ENCODE measurements at places on chromosomes 6 and 20.

GRCh38 chr6:7954477-7955200, 44.1 kb upstream of the TXNDC5 start:
- DNase-seq, result no peak

GRCh38 chr6:35194390-35194789, 19.4 kb upstream of the SCUBE3 start:
- DNase-seq, result no peak

- DNase-seq, result no peak
Observed at GRCh38 chr6:82374516-82374915, 10.9 kb downstream of the TPBG start.

DNA sequence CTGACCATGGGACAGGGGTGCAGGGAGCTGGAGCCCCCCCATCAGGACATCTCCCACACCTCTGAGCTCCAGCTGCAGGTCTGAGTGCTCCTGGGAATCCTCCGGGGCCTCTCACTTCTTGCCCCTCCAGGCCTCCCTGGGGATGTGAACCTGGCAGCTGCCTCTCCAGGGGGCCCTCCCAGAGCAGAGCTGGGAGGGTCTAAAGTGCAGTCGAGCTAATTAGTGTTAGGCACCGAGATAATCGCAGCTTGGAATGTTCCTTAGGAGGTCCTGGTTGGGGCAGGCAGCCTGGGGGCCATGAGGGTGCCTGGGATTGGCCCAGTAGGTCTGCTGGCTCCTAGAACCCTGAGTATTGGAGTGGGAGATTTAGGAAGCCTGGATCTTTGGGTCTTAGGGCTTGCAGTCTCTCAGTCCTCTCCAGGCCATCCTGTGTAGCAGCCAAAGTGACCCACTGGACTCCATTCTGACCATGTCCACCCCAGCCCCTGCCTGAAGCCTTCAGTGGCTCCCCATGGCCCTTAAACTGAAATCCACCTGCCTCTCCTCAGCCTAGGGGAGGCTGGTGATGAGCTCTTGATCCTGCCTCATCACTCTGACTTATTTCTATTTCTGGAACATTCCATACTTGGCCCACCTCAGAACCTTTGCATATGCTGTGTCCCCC, 26.0 kb downstream of the CEBPB start:
- no peak for DNase-seq

GRCh38 chr20:61719691-61720347, 345.9 kb downstream of the TAF4 start:
- no peak for DNase-seq

- no peak for DNase-seq
Observed at GRCh38 chr20:10007747-10008146, 27.0 kb upstream of the ANKEF1 start.

GRCh38 chr6:72048080-72048479, 161.7 kb downstream of the RIMS1 start:
- no peak for DNase-seq

GRCh38 chr6:52221302-52221701, 23.0 kb downstream of the IL17F start:
- DNase-seq, result no peak

GRCh38 chr6:161354276-161354840, 80.5 kb upstream of the AGPAT4 start:
- no peak for DNase-seq

GRCh38 chr20:35129647-35130069, 17.5 kb downstream of the EDEM2 start:
- no peak for DNase-seq

DNA sequence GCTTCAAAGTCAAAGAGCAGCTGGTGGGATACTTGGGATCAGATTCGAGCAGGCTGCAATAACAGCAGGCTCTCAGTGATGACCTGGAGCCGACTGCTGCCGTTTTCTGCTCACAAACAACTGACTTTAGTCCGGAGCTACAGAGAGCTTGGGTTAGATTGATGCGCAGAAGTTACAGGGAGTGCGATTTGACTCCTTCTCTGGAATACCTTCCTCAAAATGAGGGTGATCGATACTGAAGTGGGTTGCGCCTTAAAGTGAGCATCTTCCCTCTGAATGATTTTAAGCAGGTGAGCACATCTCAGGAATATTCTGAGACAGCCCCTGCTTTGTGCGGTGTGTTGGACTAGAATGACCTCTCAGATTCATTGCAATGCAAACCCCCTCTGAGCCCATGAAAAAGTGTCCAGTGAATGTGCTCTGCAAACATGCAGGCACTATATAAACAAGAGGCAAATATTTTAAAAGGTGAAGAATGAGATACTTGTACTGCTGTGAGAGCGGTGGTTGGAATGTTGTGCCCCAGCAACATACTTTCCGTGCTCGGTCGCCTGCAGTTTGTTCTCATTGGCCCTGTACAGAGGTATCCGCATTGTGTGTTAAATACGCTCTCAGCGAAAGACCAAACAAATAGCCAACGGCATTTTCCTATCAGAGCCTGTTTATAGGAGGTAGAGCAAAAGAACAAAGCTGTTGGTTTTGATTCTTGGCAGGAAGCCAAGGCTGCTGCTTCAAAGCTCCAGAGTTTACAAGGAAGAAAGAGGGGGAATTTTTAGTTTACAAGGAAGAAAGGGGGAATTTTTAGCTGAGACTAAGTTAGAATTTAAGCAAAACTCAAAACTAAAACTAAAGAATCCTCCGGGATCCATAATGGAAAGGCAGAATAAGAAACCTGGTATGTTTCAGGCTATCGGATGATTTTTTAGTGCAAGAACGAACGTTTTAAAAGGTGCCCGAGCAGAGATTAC, 67.7 kb downstream of the PHACTR2 start:
- no peak for DNase-seq

GRCh38 chr20:21739161-21739560, 33.7 kb downstream of the PAX1 start:
- no peak for DNase-seq

DNA sequence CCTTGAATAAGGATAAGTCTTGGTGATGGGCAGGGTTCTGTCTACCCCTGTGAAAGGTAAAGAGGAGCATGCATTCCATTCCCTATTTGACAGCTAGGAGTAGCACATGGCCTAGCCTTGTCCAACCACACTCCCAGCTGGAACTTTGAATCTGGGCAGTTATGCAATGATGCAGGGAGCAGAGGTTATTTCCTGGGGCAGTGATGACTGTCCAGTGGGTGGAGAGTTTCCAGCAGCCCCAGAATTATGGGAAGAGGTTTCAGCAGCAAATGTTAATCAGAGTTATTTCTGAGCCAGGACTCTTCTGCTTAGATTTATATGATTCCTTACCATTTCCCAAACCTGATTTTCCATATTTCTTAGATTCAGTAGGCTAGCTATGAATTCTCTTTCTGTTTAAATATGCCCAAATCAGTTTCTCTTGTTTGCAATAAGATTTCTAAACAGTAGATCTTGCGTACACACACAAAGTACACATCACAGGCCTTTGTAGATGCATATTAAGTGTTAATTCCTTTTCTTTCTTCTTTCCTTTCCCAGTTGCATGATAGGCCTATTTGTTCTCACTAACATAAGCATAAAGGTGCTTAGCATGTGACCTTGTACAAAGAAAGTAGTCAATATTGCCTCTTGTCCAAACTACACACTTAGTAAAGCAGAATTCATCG, 17.3 kb upstream of the TXLNB start:
- no peak for DNase-seq

DNA sequence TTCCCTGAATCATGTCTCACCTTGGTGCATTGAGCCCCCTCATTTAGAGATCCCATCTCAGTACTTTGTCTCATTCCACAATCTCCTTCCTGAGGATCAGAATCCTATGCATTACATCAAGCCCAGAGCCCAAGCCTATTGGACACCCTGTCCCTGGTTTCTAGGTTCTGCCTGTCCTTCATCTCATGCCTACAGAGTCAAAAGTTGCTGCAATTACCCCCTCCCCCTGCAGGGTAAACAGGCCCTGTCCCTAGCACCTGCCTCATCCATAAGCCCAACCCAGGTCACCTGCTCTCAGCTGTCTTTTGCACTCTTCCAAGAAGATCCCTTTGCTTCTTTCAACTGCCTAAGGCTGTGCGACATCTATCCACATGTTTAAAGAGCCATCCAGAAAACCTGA, 93.9 kb downstream of the SPTLC3 start:
- DNase-seq, result no peak
